ENCODE measurements at places on chromosomes 11 and 22. TPM values are rescaled to one million over a fixed set of nuclear protein-coding genes. Genes with fewer than 3 reads are reported as not detected.
A peak's percentile ranks its signal among the peaks of the same experiment; 100 is the strongest.

DNA sequence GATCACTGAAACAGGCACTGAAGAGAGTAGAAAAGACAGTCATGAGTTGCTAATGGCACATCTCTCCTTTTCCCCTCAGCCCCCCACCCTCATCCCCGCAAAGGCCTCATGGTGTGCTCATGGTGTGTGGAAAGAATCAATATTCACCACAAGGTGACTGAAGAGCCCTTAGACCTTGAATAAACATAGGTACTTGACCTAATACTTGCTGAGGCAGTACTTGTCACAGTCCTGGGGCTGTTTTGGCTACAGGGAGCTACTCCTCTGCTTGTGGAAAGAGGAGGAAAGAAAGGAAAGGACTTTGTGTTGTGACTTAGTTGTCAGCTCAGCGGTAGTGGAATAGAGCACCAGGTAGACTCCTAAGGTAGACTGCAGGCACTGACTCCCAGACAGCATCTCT lies 537.8 kb upstream of the CCDC179 start:
- H3K27me3 ChIP-seq: no peaks in the 10 kb centered on the region
- H3K4me3 ChIP-seq: no peak overlapping the region
- no peak overlapping the region for H3K27ac ChIP-seq

DNA sequence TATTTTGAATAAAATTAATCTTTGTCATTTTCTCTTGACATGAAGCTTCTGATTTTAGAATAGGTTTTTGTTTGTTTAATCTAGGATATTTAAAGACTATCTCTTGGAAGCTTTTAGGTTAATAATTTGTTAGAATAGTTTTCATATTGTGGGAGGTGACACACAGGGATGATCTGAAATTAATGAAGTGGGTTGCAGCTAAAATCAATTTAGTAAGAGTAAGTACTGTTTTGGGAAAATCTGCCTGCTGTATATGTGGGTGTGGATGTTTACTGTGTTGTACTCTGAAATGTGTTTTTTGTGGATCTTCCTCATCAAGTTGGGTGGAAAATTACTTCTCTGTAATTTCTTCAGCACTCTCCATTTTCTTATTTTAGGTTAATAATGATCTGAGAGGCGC lies 67.3 kb downstream of the BID start:
- peak overlapping the region; percentile 64 for H3K27ac ChIP-seq
- peaks cover 41% of the 10 kb centered on the region for H3K36me3 ChIP-seq
- H3K4me3 ChIP-seq: peak overlapping the region; percentile 22

GRCh38 chr22:45212306-45212709 lies 28.4 kb downstream of the KIAA0930 start:
- peak overlapping the region; percentile 42 for H3K4me3 ChIP-seq
- peaks cover 34% of the 10 kb centered on the region for H3K36me3 ChIP-seq
- H3K27ac ChIP-seq: peak overlapping the region; percentile 75

DNA sequence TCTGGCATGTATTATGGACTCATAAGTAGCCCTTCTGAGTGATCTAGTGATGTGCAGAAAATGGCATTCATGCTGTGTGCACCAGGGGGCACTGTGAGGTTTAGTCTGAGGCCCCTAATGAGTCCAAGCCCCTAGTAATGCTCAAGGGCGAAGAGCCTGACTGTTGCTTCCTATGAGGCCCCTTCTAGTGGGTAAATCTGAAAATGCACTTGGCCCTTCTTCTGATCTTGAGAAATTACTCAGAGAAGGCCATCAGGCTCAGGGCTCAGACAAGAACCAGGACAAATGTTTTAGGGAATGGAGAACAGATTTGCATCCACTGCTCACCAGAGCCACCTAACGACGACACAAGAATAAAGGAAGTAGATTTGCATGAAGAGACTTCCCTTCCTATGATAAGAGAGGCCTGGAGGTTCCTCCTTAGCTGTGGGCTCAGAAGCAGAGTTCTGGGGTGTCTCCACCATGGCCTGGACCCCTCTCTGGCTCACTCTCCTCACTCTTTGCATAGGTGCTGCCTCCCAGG lies 75.8 kb downstream of the GGTLC2 start:
- no peaks in the 10 kb centered on the region for H3K27me3 ChIP-seq
- no peak overlapping the region for H3K27ac ChIP-seq
- DNase-seq: no peak
- no peaks in the 10 kb centered on the region for H3K36me3 ChIP-seq

- peak overlapping the region; percentile 71 for H3K27ac ChIP-seq
- H3K27me3 ChIP-seq: no peaks in the 10 kb centered on the region
- peaks cover 98% of the 10 kb centered on the region for H3K4me1 ChIP-seq
These were observed 13.7 kb downstream of the EHD1 start for GRCh38 chr11:64864473-64865285.

GRCh38 chr11:26131406-26131805 lies 200.5 kb upstream of the ANO3 start:
- no peaks in the 10 kb centered on the region for H3K27me3 ChIP-seq
- no peak overlapping the region for H3K27ac ChIP-seq
- H3K4me3 ChIP-seq: no peak overlapping the region

GRCh38 chr22:42955087-42955635 lies 59.8 kb downstream of the PACSIN2 start:
- no peak overlapping the region for H3K27ac ChIP-seq
- H3K4me1 ChIP-seq: peaks cover 80% of the 10 kb centered on the region
- no peak for DNase-seq
- no peak overlapping the region for H3K4me3 ChIP-seq

GRCh38 chr11:115679945-115680344 lies 175.7 kb upstream of the CADM1 start:
- no peaks in the 10 kb centered on the region for H3K4me1 ChIP-seq
- no peak overlapping the region for H3K4me3 ChIP-seq
- H3K27ac ChIP-seq: no peak overlapping the region
- H3K27me3 ChIP-seq: no peaks in the 10 kb centered on the region

DNA sequence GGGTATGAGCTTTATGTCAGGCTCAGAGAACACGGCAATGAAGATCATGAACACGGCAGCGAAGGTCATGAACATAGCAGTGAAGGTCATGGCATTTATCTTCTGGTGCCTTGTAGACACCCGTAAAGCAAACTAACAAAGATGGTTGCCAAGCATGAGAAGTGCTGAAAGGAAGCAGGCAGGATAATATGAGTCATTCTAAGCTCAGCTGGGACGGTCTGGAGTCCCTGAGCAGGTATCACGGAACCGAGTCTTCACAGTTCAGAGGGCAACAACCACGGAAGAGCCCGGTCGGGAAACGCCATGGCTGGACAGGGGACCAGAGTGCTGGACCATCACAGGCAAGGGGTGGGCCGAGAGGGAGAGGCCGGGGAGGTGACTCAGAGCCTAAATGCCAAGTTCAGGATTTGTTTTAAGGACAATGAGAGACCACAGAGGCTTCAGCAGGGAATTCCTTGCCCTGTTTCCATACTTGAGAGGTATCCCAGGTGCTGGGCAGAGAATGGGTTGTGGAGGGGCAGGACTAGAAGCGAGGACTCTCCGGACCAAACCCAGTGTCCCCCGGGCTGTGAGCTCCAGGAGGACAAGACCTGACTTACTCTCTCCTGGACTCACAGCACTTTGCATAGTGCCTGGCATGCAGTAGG lies 13.1 kb upstream of the MS4A10 start:
- H3K27ac ChIP-seq: no peak overlapping the region
- DNase-seq: no peak
- H3K36me3 ChIP-seq: no peaks in the 10 kb centered on the region

- H3K4me1 ChIP-seq: peaks cover 72% of the 10 kb centered on the region
- no peaks in the 10 kb centered on the region for H3K27me3 ChIP-seq
- H3K27ac ChIP-seq: peak overlapping the region; percentile 98
- peak overlapping the region; percentile 96 for H3K4me3 ChIP-seq
- peak; percentile 47 for DNase-seq
These were observed 1.1 kb downstream of the ST13 start for GRCh38 chr22:40855071-40855978.

DNA sequence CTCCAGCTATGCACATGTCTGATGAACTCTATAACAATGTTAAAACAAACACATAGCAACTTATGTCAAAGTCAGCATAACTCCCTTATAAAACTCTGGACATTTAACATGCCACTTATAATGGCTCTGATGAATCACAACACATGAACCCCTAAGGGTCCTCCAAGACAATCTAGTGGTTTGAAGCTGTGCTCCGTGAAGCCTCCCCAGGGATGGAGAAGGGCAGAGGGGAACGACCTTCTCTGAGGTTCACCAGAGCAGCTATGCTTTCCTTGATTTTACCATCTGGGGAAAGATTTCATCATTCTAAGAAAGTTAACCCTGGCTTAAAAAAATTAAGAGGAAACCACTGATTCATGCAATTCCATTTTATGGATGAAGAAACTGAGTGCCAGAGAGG lies 84.4 kb downstream of the MPPED2 start:
- no peak overlapping the region for H3K27ac ChIP-seq
- H3K27me3 ChIP-seq: no peaks in the 10 kb centered on the region
- H3K36me3 ChIP-seq: no peaks in the 10 kb centered on the region
- no peak overlapping the region for H3K4me3 ChIP-seq
- DNase-seq: no peak

DNA sequence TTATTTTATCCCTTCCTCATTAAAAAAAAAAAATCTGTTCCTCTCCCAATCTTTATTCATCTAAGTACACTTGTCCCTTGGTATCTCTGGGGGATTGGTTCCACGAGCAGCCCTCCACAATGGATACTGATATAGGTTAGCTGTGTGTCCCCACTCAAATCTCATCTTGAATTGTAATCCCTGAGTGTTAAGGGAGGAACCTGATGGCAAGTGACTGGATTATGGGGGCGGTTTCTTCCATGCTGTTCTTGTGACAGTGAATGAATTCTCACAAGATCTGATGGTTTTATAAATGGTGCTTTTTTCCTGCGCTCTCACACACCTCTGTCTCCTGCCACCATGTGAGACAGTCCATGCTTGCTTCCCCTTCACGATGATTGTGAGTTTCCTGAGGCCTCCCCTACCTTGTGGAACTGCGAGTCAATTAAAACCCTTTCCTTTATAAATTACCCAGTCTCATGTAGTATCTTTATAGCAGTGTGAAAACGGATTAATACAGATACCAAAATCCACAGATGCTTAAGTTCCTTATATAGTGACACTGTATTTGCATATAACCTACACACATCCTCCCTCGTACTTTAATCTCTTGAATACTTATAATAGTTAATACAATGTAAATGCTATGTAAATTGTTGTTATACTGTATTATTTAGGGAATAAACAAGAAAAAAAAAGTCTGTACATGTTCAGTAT lies 62.0 kb downstream of the PACS1 start:
- no peak overlapping the region for H3K27ac ChIP-seq
- peaks cover 9% of the 10 kb centered on the region for H3K4me1 ChIP-seq
- no peak overlapping the region for H3K4me3 ChIP-seq
- H3K27me3 ChIP-seq: no peaks in the 10 kb centered on the region
- DNase-seq: no peak

DNA sequence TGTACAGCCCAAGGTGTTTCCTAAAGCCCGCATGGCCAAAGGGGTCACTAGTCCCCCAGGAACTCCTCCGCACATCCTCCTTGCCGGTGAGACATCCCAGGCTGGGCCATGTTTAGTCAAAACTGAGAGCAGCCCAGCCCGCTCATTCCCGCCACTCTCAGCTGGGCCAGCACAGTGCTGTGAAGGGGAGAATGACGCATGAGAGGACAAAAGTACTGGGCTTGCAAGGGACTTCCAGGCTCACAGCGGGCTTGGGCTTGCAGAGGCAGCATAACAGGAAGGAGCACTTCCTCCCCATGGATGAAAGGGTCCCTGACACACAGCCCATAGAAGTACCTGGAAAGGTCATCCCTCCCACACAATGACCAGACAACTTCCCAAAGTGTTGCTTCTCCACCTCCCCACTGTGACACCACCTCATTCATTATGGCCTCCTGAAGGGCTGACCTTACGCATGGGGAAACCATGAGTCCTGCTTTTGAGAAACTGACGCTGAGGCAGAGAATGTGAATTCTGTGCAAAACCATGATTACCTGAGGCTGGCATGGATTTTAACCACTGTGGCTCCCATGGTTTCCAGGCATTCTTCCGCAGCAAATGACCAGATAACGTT lies 19.1 kb downstream of the ETS1 start:
- H3K4me3 ChIP-seq: no peak overlapping the region
- H3K36me3 ChIP-seq: no peaks in the 10 kb centered on the region
- H3K27ac ChIP-seq: peak overlapping the region; percentile 26

DNA sequence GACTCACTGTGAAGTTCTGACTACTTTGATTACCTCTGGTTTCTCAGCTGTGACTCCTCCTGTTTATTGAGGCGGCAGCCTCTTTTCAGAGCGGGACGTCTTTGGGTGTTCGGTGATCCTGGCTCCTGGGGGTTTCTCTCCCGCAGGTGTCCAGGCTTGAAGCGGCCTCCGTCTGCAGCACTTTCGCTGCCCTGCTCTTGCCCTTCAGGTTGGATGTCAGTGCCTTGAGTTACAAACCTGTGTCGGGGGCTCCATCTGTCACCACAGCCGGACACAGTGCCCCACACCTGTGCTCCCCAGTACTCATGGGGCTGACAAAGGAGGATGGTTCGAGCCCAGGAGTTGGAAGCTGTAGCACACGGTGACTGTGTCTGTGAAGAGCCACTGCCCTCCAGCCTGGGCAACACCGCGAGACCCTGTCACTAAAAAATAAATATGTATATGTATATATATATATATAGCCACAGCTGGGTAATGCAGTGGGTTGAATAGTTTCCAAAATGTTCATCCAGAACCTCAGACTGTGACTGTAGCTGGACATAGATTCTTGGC lies 104.1 kb downstream of the BRD1 start:
- H3K4me3 ChIP-seq: no peak overlapping the region
- H3K27ac ChIP-seq: no peak overlapping the region
- no peaks in the 10 kb centered on the region for H3K27me3 ChIP-seq
- H3K4me1 ChIP-seq: peaks cover 9% of the 10 kb centered on the region

- H3K36me3 ChIP-seq: no peaks in the 10 kb centered on the region
- no peak overlapping the region for H3K27ac ChIP-seq
- H3K27me3 ChIP-seq: no peaks in the 10 kb centered on the region
- DNase-seq: no peak
These were observed 74.9 kb downstream of the DSCAML1 start for GRCh38 chr11:117722082-117722481.

DNA sequence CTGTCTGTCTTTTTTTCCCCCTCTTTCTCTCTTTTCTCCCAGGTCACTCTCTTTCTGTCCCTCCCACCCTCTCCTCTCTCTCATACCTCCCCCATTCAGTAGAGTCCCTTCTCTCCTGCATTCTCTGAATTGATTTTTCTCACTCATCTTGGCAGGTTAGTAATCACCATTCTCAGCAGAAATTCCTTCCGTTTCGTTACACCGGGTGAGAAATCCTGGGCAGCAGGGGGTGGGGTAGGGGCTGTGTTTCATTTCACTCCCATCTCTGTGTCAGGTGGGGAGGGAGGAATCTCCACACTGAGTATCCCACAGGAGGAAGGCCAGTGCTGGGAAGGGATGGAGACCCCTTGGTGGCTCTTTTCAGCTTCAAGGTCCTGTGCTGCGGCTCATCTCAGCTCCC lies 253.5 kb downstream of the MIAT start:
- no peak overlapping the region for H3K27ac ChIP-seq
- DNase-seq: no peak
- no peaks in the 10 kb centered on the region for H3K4me1 ChIP-seq
- no peak overlapping the region for H3K4me3 ChIP-seq
- H3K36me3 ChIP-seq: no peaks in the 10 kb centered on the region
- H3K27me3 ChIP-seq: peaks cover 18% of the 10 kb centered on the region

GRCh38 chr11:6674862-6675261 lies 8.3 kb downstream of the MRPL17 start:
- no peak overlapping the region for H3K27ac ChIP-seq
- no peaks in the 10 kb centered on the region for H3K4me1 ChIP-seq
- H3K27me3 ChIP-seq: no peaks in the 10 kb centered on the region
- no peak overlapping the region for H3K4me3 ChIP-seq

Gene TBC1D22A
- 53.1 TPM for total RNA-seq

Gene OR52H1
- total RNA-seq: 21.0 TPM

Gene IGSF9B
- total RNA-seq: 0.58 TPM

Gene FGF3
- total RNA-seq: not detected

Gene SLC5A12
- 2.2 TPM for total RNA-seq

Gene GRK2
- 235 TPM for total RNA-seq
